ENCODE measurements at places on chromosomes 7 and 10.

GRCh38 chr10:72802332-72802731 lies 91.2 kb upstream of the OIT3 start:
- no peaks in the 10 kb centered on the region for H3K36me3 ChIP-seq
- no peaks in the 10 kb centered on the region for H3K27me3 ChIP-seq
- no peaks in the 10 kb centered on the region for H3K4me1 ChIP-seq
- no peak overlapping the region for H3K4me3 ChIP-seq
- H3K27ac ChIP-seq: no peak overlapping the region

- DNase-seq: no peak
- H3K4me1 ChIP-seq: no peaks in the 10 kb centered on the region
- H3K27ac ChIP-seq: no peak overlapping the region
- no peaks in the 10 kb centered on the region for H3K36me3 ChIP-seq
Measured at GRCh38 chr10:26508016-26508415, 69.9 kb downstream of the APBB1IP start.

- H3K27me3 ChIP-seq: no peaks in the 10 kb centered on the region
- H3K27ac ChIP-seq: no peak overlapping the region
- H3K4me1 ChIP-seq: no peaks in the 10 kb centered on the region
- H3K36me3 ChIP-seq: no peaks in the 10 kb centered on the region
- DNase-seq: no peak
- H3K4me3 ChIP-seq: no peak overlapping the region
Measured at GRCh38 chr7:116310141-116310540, 99.8 kb downstream of the TES start.

DNA sequence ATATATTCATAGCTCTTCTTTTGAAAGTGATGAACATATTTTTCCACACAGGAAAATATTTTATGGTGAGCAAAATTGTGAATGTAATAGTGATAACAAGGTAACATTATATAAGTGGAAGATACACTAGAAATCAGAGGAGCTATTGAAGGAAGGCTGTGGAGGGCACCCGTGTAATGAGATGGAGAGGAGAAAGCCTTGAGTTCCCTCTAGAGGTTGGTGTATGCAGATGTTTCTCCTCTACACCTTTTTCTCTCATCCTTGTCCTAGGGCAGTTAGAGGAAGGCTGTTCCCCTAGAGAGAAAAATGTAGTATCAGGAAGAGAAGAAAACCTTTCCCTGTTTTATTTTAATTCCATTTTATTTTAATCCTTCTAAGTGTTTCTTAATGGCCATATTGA lies 54.6 kb upstream of the NRG3 start:
- no peak overlapping the region for H3K27ac ChIP-seq
- no peak overlapping the region for H3K4me3 ChIP-seq
- H3K27me3 ChIP-seq: no peaks in the 10 kb centered on the region
- DNase-seq: no peak
- no peaks in the 10 kb centered on the region for H3K4me1 ChIP-seq

DNA sequence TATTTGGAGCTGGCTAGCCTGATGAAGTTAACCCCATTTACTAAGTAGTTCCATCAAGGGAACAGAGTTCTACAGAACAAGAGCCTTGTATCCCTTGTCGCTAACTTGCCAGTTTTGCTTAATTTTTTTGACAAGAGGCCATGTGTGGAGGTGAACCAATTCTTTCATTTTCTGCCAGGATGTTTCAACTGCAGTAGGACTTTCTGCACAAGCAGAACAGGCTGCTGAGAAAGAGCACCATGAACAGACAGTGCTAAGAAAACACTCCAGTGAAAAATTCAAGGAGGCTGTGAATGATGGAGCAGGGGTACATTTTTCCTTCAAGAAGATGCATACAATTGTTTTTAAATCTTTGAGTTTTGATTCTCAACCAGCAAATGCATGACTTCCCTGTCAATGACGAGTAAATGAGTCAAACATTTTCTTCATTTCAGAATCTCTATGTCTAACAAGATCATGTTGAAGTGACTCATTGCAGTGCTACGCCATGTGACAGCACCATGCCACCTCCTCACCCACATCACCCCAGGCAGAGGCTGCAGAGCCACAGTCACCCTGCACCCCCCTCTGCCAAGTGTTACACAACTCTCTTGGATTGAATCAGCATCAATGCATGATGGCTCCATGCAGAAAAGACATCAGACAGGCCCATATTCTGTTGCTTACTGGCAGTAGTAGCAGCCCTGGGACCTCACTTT lies 193.1 kb downstream of the COBL start:
- no peaks in the 10 kb centered on the region for H3K4me1 ChIP-seq
- no peak overlapping the region for H3K27ac ChIP-seq
- H3K36me3 ChIP-seq: no peaks in the 10 kb centered on the region

DNA sequence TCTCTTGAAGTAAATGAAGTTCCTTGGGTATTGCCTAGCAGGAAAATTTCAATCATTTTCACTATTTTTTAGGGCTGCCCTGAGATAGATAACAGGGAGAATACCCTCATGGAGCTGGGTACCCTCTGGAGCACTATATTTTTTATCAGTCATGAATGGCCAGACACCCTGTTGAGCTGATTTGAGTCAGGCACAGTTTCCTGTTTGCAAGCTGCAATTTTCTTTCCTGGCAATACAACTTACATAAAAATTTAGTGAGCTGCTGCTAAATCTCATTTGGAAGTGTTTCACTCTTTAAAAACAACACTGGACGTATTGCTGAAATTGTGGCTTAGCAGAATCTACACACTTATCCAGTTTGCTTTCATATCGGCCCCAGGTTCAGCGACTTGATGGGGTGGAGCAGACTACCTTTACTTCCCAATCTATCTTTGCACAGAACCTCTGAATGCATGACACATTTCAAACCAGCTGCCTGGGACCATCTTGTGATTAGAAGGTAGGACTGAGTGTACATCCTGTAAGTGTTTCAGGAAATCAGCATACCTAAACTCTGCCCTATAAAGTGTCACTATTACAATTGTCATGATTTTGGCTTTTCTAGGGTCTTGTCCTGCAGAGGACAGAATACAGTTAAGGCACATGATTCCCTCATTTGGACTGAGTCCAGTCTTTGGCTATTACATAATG lies 125.7 kb upstream of the FAM3C start:
- no peaks in the 10 kb centered on the region for H3K27me3 ChIP-seq
- no peaks in the 10 kb centered on the region for H3K36me3 ChIP-seq
- H3K4me1 ChIP-seq: no peaks in the 10 kb centered on the region
- H3K27ac ChIP-seq: no peak overlapping the region
- H3K4me3 ChIP-seq: no peak overlapping the region
- no peak for DNase-seq

DNA sequence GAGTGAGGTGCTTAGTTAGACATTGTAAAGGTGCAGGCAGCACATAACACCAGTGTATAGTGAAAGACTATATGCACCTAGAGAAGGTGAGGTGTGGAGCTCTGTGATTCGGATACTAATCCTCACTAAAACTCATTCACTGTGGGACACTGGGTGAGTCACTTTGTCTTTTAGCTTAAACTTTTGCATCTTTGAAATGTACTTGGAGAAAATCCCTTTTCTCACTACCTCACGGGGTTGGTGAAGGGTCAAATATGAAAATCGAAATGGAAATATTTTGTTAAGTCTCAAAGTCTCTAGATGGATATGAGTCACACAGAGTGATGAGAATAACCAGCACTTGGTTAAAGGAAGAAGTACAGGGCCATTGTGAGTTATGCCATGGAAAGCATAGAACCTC lies 38.0 kb downstream of the MDFIC start:
- H3K4me1 ChIP-seq: no peaks in the 10 kb centered on the region
- H3K27me3 ChIP-seq: no peaks in the 10 kb centered on the region
- no peak for DNase-seq
- H3K4me3 ChIP-seq: no peak overlapping the region
- no peak overlapping the region for H3K27ac ChIP-seq
- no peaks in the 10 kb centered on the region for H3K36me3 ChIP-seq

GRCh38 chr10:89183571-89183970 lies 23.5 kb downstream of the CH25H start:
- H3K27me3 ChIP-seq: no peaks in the 10 kb centered on the region
- no peak overlapping the region for H3K4me3 ChIP-seq
- H3K27ac ChIP-seq: no peak overlapping the region
- H3K36me3 ChIP-seq: no peaks in the 10 kb centered on the region

DNA sequence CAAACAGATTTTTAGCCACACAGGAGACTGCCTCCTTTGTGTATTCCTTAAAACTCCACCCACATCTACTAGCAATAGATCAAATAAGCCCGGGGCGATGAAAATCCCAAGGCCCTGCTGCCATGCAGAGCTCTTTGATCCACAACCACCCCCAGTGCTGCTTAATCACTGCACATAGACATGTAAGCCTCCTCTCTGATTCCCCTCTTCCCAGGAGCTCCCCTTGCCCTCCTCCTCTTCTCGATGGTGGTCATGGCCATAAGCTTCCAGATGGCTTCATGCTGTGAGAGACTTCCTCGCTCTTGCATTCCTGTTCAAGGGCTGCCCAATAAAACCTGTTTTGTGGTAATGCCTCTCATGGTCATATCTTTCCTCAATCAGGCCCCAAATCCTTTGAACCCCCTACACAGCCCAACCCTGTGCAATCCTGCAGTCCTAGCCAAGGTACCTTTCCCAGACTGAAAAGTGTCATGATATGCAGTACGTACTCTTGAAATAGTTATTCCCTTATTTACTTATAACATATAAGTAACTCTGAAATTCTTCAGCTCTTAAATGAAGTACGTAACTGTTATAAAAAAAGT lies 158.5 kb downstream of the CACNA2D1 start:
- DNase-seq: no peak
- no peak overlapping the region for H3K27ac ChIP-seq
- no peaks in the 10 kb centered on the region for H3K4me1 ChIP-seq
- no peak overlapping the region for H3K4me3 ChIP-seq

- no peaks in the 10 kb centered on the region for H3K27me3 ChIP-seq
- no peak overlapping the region for H3K4me3 ChIP-seq
- no peaks in the 10 kb centered on the region for H3K36me3 ChIP-seq
- no peak overlapping the region for H3K27ac ChIP-seq
- H3K4me1 ChIP-seq: peaks cover 4% of the 10 kb centered on the region
Measured at GRCh38 chr7:22591271-22591670, 91.3 kb upstream of the STEAP1B start.

DNA sequence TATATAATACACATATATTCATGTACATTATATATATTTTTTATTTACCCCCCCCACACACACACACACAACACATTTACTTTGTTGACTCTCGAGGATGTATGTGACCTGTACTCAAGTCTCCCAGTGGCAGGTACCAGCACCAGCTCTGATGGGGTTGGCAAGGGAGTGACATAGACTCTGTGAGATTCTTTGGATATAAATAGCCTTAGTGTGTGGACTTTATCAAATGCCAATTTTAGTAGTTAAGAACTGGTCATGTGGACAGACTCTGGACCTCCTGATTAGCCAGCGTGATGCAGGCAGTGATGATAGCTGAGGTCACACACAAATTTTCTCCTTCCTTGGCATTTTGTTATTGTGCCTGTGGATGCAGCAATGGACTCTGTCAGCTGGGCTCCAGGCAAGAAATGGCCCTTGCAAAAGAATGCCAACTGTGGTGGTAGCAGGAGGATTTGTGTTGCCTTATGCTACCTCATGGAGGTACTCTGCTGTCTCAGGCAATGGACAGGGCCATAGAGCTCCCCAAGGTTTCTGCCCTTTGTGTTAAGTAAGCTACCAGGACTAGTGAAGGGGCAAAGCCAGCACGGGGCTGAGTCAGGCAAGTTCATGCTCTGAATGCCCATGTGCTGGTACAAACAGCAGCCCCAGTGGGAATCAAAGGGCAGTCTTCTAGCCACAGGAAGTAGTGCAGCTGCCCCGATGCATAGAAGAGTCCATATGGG lies 224.6 kb upstream of the ZWINT start:
- no peaks in the 10 kb centered on the region for H3K36me3 ChIP-seq
- no peak overlapping the region for H3K27ac ChIP-seq
- DNase-seq: no peak
- H3K27me3 ChIP-seq: no peaks in the 10 kb centered on the region
- no peaks in the 10 kb centered on the region for H3K4me1 ChIP-seq
- no peak overlapping the region for H3K4me3 ChIP-seq

DNA sequence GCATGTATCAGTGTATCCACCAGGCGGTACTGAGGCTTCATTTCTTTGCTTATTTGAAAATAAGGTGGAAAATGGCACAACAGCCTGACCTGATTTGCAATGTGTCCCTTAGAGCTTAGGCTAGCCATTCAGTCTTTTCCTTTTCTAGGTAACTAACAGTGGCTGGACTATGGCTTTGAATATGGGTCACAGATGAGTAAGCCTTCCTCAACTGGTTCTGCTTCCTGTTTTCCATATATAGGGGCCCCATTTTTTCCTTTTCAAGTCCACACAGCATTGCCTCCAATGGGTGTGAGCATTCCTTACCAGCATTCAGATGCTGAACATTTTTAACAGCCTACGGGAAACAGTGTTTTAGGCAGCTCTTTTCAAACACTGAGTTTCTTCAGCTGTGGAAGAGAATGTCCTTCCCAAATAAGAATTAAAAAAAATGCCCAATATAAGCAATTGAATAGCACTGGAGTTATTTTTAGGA lies 3.9 kb upstream of the ITGB1 start:
- H3K27ac ChIP-seq: peak overlapping the region; percentile 74
- no peaks in the 10 kb centered on the region for H3K4me1 ChIP-seq
- H3K36me3 ChIP-seq: no peaks in the 10 kb centered on the region
- no peaks in the 10 kb centered on the region for H3K27me3 ChIP-seq
- H3K4me3 ChIP-seq: no peak overlapping the region

GRCh38 chr7:158000160-158000559 lies 587.5 kb downstream of the PTPRN2 start:
- H3K36me3 ChIP-seq: no peaks in the 10 kb centered on the region
- H3K4me1 ChIP-seq: peaks cover 12% of the 10 kb centered on the region
- no peaks in the 10 kb centered on the region for H3K27me3 ChIP-seq
- no peak overlapping the region for H3K4me3 ChIP-seq

DNA sequence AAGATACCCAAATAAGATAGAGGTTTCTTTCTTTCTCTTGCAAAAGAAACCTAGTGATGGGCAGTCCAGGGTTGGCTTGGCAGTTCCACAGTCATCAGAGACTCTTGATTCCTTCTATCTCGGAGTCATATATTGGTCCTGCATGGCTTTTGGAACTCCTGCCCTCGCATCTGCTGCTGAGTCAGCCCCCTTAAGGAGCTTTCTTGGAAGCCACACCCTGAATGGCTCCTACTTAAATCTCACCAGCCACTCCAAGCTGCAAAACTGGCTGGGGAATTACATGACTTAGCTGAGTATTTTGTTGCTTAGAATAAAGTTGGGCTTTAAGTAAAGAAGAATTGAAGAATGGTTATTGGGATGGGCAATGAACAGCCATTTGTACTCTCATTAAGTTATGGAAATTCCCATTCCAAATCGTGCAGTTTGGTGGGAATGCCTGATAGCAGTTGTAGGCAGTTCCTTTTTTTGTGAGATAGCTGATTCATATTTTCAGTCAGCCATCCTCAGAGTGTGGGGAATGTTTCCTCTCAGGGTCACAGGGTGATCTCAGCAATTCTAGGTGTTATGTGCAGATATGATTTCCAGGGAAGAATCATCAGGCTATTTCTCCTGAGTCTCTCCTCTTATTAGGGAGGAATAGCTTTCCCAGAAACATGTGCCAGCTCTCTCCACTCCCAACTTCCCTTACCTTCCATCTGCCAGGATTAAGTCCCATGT lies 209.9 kb downstream of the BBS9 start:
- H3K4me3 ChIP-seq: no peak overlapping the region
- no peaks in the 10 kb centered on the region for H3K4me1 ChIP-seq
- no peak for DNase-seq
- no peaks in the 10 kb centered on the region for H3K27me3 ChIP-seq
